AG09309 (cell line): ENCODE measurements at places on chromosomes 16 and 17.
A peak's percentile ranks its signal among the peaks of the same experiment; 100 is the strongest.

GRCh38 chr16:73464834-73465233 is 416.9 kb upstream of the ZFHX3 start:
- DNase-seq, result no peak

GRCh38 chr17:64216338-64217248 is 46.5 kb downstream of the TEX2 start:
- no peak for DNase-seq

- no peak for DNase-seq
These were observed 280.2 kb downstream of the SEC14L1 start for GRCh38 chr17:77420804-77421629.

DNA sequence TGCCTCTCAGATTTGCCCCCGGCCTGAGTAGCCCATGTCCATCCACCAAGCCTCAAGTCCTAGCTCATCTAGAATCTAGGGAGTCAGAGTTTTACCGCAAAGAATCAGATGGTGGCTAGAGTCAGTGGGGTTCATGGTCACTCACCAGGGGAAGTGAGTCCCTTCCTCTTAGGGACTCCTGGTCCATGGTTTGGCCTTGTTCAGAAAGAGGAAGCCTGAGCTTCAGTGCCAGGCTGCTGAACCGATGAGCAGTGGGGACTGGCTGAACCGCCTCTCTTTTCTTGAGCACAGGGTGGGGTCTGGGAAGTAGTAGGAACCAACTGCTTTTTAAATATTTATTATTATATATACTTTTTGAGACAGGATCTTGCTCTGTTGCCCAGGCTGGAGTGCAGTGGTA is 160.3 kb downstream of the NTN1 start:
- no peak for DNase-seq

DNA sequence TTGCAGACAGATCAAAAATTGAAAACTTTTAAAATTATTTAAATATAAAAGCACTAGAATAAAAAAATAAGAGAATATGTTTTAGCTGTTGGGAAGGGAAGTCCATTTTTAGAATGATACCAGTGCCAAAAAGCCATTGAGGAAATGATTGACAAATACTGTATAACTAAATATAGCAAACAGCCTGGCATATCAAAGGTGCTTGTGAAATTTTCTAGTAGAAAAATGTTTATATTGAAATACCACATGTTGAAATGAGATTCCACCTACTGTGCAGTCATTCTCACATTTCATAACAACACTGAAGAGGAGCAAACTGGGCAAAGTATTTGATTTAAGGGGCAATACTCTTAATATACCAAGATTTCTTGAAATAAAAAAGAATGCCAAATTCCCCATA is 183.5 kb downstream of the PHKB start:
- peak; percentile 14 for DNase-seq

DNA sequence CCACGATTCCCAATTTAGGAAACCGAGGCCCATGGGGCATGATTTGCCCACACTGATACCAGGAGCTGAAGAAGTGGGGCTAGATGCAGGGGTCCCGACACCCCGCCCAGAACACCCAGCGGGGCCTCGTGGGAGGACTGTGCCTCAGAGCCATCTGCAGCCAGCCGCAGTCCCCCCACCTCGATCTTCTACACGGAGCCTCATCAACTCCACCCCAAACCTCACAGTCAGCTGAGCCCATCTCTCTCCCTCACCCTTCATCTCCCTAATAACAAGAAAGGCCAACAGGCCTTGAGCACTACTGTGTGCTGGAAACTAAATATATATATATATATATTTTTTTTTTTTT is 4.2 kb downstream of the ITGAE start:
- no peak for DNase-seq

DNA sequence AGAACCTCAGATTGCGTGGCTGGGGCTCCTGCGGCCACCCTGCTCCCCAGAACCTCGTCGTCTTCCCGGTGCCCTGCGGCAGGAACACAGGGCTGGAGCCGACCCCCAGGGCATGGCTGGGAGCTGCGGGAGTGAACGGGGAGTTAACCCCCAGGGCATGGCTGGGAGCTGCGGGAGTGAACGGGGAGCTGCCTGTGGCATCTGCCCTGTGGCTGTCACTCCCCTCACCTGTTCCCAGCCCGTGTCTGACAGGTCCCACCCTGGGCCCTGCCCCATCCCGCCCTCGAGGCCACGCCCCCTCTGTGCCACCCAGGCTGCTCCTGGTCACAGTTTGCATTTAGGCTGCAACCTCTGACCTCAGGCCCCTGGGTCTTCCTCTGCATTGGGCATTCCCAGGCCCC is 39.4 kb upstream of the ACSF3 start:
- DNase-seq, result no peak

- DNase-seq, result no peak
These were observed 186.9 kb downstream of the RBFOX3 start for GRCh38 chr17:79423811-79424465.

DNA sequence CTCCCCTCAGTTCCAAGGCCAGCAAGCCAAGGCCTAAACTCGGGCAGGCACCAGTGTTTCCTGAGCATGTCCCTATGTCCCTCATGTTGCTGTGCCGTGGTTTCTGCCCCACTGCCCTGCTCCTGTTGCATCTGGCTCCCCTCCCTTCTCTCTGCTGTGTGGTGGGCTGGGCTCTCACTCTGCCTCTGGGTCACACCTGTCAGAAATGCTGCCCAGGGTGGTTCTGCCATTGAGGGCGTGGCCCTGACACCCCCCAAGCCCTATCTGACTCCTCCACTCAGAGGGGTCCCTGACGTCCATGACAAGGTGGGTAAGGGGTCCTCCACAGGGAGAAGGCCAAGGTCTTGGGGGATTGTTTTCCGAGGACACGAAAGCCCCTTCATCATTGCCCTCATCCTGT is 9.2 kb upstream of the ITGA3 start:
- no peak for DNase-seq

DNA sequence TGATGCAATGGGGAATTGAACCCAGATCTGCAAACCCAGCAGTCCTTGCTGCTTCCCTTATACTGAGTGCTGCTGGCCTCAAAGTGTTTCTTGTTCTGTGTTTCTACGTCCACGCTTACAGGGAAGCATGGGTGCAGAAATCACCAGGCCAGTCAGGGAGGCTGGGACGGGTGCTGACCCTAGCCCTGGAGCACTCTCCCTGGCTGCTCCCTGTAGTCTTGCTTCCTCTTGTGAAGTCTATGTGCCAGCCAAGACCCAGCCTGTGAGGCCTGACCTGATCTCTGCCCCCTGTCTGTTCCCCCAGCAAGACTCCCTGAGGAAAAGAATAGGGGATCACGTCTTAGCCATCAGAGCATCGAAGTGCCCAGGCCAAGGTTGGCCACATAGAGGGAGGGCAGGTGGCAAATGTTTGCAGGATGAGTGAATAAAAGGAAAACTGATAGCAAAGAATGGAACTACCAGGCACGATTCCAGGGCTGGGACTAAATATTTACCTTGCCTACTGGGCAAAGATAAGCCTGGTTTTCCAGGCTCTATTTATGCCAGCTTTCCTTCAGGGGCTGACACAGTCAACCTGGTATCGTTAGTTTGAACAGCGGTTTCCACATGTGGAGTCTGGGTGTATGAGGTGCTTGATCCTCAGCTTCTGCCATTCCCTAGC is 41.2 kb upstream of the RHOT1 start:
- no peak for DNase-seq
